ENCODE measurements at places on chromosomes 5 and 9.

- no peak for DNase-seq
These were observed 182.4 kb downstream of the CD180 start for GRCh38 chr5:67014191-67014590.

DNA sequence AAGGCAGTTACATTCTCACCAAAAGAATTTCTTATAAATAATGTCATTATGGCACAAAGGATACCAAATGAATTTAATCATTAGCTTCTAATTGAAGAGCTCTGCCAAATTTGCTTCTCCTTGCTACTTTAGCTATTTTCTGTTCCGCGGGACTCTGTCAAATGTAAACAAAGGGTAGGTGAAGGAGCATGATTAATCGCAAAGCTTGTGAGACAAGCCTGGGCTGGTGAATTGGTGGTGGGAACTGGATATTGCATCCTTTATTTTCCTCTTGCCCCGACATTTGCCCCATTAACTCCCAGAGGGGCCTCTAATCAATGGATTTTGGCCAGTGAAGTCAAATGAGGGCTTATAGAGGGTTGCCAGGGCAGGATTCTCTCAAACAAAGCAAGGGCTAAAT is 234.2 kb upstream of the RFX3 start:
- no peak for DNase-seq

DNA sequence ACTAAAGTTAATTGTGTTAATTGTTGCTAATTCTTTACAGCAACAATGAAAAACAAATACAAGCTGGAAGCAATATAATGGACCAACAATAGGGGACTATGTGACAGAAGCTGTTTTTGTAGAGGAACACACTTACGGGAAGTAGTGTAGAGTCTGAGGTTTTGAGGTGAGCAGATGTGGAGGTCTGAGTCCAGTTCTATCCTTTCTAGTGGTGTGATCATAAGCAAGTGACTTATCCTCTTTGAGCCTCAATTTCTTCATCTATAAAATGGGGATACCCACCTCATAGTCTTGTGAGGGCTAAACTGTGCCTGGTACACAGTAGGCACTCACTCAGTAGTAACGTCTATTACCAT is 28.3 kb downstream of the ALG2 start:
- DNase-seq, result no peak

- DNase-seq, result no peak
These were observed 620.2 kb downstream of the ACTL7B start for GRCh38 chr9:108235609-108236008.

DNA sequence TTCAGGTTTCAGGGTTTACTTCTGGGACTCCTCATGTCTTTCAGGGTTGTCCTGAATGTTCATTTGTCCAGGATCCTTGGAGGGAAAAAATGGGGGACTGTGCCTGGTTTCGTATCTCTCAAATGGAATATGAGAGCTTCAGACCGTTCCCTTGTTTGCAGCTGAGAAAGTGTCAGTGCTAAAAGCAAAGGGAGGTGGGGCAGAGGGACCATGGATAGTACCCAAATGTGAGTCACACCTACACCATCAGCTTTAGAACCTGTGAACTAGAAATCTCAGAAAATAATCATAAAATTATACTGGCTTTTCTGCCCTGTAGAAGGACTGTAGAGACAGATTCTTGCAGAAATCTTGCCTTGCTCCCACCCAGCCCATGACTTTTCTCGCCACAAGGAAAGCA is 84.3 kb upstream of the TAF11L2 start:
- DNase-seq, result no peak

- DNase-seq, result no peak
These were observed 282.6 kb downstream of the BRINP1 start for GRCh38 chr9:119086590-119086989.

DNA sequence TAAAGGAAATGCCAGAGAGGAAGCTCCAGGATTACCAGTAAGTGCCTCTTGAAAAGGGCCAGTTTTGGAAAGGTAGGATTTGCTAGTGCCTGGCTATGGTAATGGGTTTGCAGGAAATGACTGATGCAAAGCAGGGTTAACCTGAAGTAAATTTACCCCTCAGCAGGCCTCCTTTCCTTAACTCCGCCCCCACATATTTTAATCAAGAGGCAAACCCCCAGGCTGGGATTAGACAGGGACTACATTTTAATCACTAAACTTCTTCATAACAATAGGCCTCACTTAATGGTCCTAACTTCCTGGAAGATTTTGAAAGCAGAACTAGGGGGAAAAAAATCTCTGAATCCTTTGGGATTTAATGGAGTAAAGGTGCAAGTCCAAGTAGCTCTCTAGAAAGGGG is 10.2 kb upstream of the SLC1A3 start:
- no peak for DNase-seq

DNA sequence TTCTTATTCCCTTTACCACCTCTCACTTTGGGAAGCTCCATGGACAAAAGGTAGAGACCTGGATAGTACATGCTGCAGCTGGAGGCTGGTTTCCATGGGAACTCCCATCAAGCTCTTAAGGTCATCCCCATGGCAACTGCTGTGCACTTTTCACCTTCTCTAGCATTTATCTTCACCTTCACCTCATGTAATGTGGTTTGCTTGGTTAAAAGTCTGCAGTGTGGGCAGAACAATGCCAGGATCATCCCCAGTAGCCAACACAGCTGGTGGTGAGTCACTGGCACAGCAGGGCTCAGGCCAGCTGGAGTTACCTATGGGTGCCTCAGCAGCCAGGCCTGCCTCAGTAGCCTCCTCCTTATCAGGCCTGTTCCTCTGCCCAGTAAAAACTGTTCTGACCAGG is 210.5 kb downstream of the GRIA1 start:
- no peak for DNase-seq

- DNase-seq, result no peak
These were observed 818 bp upstream of the FREM1 start for GRCh38 chr9:14911046-14911445.

DNA sequence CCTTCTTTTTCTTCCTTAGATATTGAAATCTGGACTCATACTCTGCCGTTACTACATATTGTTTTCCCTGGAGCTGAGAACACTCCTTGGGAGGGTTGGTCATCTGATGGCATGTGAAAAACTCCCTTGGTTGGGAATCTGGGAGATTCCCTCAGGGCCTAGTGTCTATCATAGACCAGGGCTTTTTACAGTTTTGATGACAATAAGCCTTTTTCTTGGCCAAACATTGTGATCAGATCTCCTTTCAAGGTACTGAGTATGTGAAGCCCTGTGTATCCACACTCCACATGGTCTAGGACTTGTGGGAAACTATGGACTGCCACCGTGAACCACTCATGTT is 32.9 kb downstream of the TMEM252 start:
- no peak for DNase-seq

DNA sequence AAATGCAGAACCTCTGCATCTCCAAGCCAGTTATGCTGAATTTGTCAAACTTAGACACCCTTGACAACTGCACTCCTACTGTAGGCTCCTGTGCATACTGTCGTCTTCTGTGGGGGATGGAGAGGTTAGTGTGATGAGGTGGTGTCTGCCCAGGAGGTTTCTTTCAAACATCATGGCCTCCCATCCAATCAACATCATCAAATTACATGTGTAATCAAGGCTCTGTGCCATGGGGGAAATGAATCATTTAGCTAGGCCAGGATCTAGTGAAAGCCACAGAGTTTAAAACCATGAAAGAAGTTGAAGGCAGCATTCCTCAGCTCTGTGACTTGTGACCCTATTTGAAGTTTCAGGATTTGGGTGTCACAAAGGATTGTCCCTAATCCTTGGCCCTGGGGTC is 240.6 kb downstream of the MARCHF11 start:
- DNase-seq, result no peak

DNA sequence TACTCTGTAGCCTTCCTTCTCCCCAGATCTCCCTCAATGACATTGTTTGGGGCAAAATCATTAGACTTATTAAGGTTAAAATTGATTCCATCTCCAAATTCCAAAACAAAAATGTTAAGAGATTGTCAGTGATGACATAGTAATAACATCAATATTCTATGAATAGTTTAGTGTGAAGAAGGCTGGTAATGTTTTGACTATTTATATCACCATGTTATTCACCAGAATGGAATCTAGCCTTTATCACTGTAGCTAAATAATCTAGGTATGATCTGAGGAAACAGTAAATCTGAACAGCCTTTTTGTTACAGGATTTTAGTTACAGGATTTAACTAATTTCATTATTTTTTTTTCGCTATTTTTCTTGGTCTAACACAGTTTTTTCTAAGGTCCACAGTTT is 929 bp upstream of the PLPP6 start:
- DNase-seq, result no peak

GRCh38 chr9:90331826-90332575 is 310.6 kb downstream of the DIRAS2 start:
- no peak for DNase-seq

DNA sequence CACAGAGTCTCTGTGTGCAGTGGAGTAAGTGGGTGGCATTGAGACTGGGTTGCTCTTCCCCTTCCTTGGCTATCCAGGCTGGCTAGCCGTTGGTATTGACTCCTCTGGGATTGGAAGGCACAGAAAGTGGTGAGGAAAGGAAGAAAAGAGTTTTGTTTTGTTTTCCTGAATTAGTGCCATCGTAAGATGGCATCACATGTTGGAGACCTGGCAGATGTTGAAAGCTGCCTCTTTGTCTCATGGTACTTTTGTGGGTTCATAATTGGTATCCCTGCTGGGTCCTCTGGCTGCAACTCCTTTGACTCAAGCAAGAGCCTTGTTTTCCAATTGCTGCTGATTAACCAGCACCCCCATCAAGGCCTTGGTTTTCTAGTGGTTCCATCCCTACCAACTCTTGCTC is 293.8 kb downstream of the PDE4D start:
- DNase-seq, result no peak

GRCh38 chr5:2656206-2656605 is 95.3 kb downstream of the IRX2 start:
- no peak for DNase-seq

DNA sequence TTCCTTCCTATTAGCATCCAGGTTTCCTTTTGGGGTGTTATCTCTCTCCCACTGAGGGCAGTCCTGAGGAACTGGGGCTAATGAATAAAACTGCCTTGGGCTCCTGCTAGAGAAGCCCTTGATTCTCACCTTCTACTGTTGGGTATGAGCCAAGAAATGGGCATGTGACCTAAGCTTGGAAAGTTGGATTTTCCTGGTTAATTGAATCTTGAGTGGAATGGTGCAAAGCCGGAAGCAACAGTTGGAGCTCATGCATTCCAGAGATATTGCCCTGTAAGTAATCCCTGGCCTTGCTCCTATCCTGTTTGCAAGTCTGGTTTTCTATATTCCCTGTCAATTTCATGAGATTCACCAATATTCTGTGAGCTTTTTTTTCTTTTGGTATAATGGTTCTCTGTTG is 158.5 kb upstream of the ELL2 start:
- no peak for DNase-seq

- no peak for DNase-seq
These were observed 495.3 kb upstream of the NMUR2 start for GRCh38 chr5:152900332-152900731.

DNA sequence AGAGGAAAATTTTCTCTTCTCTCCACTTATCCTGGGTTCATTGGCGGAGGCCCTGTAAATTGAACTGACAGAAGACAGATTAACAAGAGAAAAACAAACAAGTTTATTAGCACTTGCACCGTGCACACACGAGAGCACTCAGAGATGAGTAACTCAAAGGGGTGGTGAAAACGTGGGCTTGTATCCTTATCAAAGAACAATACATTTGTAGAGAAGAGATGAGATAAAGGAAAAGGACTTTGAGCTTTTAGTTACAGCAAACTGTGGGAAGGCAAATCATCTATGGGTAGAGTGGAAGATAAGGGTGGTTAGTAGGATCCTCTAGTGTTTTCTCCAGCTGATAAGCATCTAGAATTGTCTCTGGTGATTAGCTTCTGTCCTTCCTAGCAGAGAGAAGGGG is 44.4 kb upstream of the ROR2 start:
- DNase-seq, result no peak

GRCh38 chr5:127652952-127653611 is 4.2 kb downstream of the CTXN3 start:
- no peak for DNase-seq

DNA sequence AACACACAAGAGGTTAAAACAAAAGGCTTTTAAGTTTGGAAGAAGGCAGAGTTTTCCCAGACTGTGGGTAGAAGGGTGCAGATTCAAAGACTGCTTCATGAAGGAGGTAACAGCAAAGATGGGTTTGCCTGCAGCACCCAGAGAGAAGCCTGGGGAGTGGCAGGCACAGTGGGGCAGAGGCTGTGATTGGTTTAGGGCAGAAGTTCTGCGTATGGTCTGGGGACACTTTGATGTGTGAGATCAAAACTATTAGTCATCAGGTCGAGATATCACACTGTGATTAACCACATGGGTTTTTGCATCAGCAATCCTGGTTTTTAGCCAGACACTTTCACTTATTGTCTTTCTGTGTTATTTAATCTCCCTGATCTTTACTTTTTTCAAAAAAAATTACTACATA is 188.8 kb upstream of the GLRA1 start:
- no peak for DNase-seq

- DNase-seq, result no peak
These were observed 73.5 kb downstream of the BOD1 start for GRCh38 chr5:173542964-173543363.

GRCh38 chr5:139910036-139910435 is 114.4 kb downstream of the PSD2 start:
- no peak for DNase-seq

GRCh38 chr5:39494107-39494510 is 69.3 kb upstream of the DAB2 start:
- no peak for DNase-seq

GRCh38 chr9:17761984-17762676 is 183.3 kb downstream of the SH3GL2 start:
- no peak for DNase-seq

DNA sequence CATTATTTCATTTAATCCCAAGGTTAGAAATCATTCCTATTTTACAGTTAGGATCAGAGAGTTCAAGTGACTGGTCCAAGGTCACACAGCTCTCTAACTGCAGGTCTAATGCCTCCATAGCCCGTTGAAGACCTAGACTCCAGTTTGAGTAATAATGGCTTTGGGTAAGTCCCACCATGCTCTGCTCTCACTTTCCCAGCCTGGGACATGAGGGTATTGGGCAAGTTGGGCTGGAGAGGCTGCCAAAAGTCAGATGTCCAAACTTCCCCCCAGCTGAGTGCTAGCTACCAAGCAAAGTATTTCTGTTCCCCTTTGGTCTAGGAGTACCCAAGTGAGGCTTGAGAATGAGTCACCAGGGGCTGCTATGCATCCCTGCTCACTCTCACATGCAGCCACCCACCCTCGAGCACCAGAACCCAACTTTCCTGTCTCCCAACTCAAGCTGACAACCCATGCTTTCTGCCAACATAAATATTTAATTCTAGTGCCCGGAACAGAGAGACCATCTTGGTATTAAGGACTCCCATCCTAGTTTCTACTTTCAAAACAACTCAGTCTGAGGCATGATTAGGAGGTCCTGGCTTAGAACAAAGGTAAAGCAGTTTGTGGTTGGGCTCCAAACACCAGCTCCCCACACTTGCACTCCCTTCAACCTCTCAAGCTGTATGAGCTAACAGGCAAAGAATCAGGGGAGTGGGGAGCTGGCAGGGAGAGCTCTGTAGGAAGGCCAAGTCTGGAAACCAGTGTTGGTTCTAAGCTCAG is 236.5 kb upstream of the TRIM32 start:
- DNase-seq, result no peak

Data from cortex of kidney (tissue), 1 donor.